D341Med (cell line): ENCODE measurements at places on chromosomes 11 and 22.
A peak's percentile ranks its signal among the peaks of the same experiment; 100 is the strongest.

DNA sequence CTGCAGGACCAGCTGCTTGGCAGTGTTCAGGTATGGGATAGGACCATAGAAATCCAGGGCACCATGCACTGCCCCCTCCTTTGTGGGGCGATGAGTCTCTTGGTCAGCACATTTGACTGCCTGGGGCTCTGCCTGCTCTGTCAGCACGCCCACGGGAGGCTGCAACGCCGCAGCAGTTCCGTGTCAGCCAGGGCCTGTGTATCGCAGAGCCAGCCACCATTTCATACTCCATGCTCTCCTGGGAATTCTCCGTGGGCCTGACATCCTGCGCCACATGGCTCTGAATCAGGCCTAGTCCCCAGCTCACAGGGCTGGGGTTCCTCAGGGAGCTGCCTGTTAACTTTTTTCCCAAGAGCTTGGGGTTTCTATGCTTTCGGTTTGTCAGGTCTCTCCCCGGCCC is 16.9 kb upstream of the RELT start:
- no peak for DNase-seq

DNA sequence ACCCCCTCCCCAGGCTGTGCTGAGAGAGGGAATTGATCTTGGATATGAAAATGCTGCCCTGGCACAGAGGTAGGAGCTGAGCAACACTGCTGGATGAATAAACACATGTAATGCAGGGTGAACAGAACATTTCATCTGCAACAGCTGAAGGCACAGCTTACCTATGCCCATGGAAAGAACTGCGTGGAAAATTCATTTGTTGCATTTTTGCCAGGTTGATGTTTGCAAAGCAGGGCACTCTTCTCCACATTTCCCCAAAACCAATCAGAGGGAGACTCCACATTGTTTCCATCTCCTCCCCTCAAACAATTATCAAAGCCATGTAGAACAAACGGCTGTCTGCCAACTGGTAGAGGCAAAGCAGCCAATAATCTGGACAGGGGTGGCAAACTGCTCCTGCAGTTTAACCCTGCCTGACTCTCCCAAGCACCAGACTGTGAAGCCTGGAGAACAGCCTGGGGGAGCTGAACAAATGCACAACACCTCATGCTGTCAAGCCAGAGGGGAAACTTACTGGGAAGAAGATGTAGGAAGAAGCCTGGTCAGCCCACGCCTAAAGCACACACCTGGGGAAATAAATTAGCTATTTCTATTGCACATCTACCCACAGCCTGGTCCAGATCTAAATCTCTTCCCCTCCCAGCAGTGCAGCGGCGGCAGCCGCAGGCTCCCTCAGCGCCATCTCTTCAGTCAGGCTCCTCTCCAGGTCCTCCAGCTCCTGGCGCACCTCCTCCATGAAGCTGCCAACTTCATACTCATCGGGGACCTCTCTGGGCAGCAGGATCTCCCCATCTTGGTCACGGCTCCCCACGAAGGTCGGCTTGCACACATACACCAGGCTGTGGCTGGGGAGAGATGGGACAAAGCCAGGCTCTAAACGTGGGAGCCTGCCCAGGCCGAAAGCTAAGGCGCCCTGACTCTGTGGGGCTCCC is 44.3 kb downstream of the DKK3 start:
- no peak for DNase-seq

- DNase-seq, result no peak
These were observed 11.3 kb upstream of the SESN3 start for GRCh38 chr11:95242091-95242844.

GRCh38 chr11:134538742-134539141 is 126.7 kb upstream of the B3GAT1 start:
- no peak for DNase-seq

GRCh38 chr11:47501101-47501500 is 51.8 kb downstream of the CELF1 start:
- no peak for DNase-seq

- DNase-seq, result no peak
These were observed 33.0 kb downstream of the PTPRJ start for GRCh38 chr11:48013269-48013901.

DNA sequence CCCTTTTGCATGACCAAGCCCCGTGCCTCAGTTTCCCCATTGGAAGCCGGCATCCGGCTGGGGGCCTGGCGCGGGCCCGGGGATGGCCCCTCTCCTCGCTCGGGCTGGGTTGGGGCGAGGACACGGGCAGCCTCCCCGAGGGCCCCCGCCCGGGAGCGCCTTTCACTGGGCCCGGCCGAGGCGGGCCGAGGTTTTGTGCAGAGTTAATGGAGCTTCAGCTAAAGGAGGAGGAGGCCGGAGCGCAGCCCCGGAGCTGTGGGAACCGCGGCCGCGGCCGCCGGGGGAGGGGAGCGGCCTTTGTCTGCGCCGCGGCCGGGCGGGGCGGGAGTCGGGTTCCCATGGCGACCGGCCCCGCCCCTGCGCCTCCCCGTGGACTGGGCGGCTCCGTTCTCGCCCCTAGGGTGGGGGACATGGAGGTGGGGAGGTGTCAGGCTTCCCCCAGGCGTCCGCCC is 1.4 kb upstream of the MAPK11 start:
- peak; percentile 90 for DNase-seq

- peak; percentile 74 for DNase-seq
These were observed 6.9 kb downstream of the DPAGT1 start for GRCh38 chr11:119094816-119095065.

GRCh38 chr11:28139841-28140415 is 31.7 kb downstream of the METTL15 start:
- DNase-seq, result no peak

GRCh38 chr11:116187026-116187425 is 585.8 kb downstream of the BUD13 start:
- DNase-seq, result no peak

- no peak for DNase-seq
These were observed 12.2 kb downstream of the SC5D start for GRCh38 chr11:121304759-121305158.

GRCh38 chr22:28012832-28013460 is 93.9 kb upstream of the PITPNB start:
- DNase-seq, result no peak

DNA sequence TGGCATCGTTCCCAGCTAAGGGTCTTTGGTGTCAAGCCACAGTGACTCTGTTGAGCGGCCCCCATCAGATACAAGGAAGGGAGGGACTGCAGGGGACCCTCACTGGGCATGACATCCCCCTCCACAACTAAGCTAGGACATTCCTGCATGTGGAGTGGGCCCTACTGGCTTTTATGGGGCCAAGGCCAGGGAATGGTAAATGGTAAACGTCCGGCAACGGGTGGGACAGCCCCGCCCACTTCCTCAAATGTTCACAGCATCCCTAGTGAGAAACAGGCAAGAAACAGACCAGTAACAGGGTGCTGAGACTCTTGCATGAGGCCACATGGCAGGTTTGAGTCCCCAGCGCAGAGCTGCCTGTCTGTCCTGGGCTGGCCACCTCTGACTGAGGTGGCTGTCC is 4.4 kb downstream of the TMPRSS6 start:
- DNase-seq, result no peak

DNA sequence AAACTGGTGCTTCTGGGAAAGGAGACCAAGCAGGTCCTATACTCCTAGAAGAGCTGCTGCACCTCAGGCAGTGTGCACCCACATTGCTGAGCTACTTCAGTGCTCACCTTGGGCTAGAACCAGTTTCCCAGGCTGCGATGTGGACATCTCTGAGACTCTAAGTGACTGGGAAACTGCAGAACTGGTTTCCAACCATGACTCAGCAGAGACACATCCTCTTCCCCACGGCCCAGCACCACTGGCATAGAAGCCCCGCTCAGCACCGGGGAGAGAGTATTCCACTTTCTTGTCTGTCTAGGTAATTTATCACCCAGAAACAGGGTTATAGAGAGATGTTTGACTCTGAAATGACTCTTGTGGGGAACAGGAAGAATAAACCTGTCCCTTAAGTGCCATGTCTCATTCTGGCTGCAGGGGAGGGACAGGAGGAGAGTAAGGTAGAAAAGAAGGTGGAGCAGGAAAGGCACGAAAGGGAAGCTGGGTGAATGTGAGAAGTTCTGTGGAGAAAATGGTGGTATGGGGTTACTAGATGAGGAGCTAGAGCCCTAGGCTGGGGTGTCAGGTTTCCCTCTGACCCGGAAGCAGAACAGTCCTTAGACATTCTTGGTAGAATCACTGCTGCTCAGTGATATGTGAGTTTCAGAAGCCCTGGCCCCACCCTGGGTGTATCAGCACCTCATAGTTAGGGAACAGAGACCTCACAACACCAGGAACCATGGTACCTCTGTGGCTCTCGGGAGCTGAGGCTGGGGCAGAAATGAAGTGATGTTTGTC is 340.4 kb upstream of the NCAM1 start:
- no peak for DNase-seq

DNA sequence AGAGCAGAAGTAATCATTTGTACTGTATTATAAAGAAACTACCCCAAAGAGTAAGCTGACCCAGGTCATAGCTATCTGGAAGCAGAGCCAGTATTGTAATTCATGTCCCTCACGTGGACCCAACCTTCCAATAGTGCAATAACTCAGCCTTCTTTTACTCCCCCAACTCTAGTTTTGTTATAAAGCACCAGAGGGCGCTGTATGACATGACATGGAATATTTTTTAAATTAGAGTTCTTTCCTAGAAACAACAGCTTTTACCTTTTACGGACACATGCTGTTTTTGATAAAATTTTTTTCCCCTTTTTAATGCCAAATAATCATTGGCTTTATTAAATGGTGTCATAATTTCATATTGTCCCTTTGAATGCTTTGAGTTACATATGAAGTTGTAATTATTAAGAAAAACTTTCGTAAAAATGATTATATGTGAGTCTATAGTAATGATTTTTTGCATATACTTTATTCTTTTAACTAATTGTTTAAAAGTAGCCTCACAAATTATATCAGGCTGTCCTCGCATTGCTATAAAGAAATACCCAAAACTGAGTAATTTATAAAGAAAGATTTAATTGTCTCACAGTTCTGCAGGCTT is 76.9 kb downstream of the DKK3 start:
- peak; percentile 46 for DNase-seq

DNA sequence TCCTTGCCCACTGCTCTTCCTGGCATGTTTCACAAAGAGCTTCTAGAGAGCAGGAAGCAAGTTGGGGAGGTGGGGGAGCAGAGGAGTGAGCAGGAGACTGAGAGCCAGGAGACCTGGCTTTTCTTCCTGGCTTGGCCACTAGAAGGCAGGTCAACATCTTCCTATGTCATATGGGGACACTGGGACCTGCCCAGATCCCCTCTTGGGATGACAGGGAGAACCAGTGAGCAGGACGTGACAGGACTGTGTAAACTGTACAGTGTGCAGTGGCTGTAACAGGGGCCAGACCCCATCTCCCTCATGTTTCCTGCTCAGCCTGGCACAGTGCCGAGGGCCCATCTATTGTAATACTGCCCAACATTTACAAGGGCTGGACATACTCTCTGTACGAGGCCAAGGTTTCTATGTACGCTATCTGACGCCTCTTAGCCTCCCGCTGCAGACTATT is 29.4 kb downstream of the GDPD5 start:
- no peak for DNase-seq

GRCh38 chr11:93123351-93123898 is 74.4 kb downstream of the SLC36A4 start:
- DNase-seq, result no peak

DNA sequence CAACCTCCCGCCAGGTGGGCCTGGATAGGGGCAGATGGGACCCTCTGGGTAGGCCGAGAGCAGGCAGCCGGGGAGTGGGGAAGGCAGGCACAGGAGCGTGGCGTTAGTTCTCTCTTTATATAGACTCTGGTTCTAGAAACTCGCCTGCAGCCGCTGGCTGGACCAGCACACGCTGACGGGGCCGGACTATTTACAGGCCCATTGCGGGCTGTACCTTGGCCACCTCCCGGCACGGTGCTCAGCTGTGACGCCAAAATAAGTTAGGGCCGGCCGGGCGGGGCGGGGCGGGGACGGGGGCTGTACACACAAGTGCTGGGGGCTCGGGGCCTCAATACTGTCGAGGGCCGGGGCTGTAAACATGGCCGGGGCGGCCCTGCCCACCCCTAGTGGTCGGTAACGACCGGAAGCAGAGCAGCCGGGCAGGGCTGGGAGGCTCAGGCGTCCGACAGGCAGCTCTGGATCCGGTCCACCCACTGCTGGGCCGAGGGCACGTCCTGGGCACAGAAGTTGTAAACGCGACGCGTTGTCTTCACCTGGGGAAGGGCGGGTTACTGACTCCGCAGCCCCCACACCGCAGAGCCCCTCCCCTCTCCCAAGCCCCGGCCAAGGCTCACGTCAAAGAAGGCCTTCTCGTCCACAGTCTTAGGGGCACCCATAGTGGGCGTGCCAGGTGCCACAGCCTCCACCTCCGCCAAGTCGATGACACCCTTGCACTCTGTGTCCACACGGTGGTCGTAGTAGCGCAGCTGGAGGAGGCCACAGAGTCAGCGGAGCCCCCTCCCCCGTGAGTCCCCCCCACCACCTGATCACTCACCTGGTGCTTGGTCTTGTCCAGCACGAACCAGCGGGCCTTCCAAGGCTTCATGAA is 27.9 kb downstream of the SBF1 start:
- no peak for DNase-seq

DNA sequence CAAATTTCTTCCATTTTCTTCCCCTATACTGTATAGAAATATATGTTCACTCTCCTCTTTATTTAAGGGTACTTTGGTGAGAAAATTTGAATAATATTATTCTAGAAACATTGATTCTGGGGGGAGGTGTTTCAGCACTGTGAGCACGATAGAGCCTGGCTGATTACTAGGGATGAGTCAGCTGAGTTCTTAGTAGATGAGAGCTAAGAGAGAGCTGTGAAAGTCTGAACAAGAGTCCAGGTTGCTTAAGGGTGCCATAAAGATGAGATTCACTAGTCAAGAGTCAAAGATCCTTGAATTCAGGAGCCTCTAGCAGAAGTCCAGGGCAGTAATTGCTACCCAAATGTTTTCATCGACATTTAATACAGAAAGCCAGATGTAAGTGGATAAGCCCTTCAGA is 756.6 kb upstream of the API5 start:
- no peak for DNase-seq

DNA sequence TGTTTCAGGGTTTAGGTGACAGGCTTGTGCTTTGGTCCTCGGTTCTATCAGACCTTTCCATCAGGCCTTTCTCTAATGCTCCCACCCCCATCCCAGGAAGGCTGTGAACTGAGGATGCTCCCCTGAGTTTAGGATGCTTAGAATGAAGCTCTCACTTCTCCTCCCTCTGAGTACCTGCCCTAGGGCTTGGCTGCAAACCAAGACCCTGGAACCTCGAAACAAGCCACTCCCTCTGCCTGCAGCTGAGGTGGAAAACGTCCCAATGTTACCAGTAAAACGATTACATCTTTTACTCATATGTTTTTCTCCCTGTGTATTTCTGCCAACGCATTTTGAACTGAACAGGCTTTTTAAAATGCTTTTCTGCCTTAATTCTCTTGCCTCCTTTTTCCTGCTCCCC is 54.5 kb upstream of the BMAL1 start:
- no peak for DNase-seq

GRCh38 chr11:78371221-78371891 is 46.3 kb downstream of the GAB2 start:
- DNase-seq, result peak; percentile 58

GRCh38 chr11:123704341-123704740 is 37.1 kb downstream of the ZNF202 start:
- peak; percentile 56 for DNase-seq

GRCh38 chr11:24496736-24497725 is at the start of gene LUZP2:
TSS of gene LUZP2 (plus strand) at chr11:24497053.
- DNase-seq, result peak; percentile 59
